ENCODE measurements at places on chromosomes 6 and 20.

DNA sequence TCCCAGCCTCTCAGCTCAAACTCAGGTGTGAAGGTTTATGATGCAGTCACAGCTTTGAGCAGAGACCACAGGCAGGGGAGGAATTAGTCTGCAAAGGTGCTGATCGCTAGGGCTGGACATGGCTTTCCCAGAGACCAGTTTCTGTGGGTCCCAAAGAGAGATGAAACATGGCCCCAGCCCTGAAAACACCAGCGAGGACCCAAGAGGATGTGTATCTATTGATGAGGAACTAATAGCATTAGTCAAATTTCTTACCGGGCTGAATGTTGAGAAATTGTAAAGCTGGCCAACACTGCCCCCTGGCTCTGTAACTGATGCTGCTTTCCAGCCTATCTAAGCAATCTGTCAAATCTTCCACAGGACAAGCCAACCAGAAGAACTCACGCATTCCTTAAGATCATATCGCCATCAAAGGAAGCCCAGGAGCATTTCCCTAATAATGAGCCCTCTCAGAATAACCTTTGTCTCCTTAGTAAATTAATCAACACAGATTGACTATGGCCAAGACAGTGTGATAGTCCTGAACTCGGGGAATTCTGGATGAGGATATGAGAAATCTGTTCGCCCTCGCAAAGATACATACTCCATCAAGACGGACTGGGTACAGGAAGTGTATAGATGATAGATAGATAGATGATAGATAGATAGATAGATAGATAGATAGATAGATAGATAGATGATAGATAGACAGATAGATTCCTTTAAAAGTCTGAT, 7.8 kb upstream of the ACSS1 start:
- no peak for DNase-seq

DNA sequence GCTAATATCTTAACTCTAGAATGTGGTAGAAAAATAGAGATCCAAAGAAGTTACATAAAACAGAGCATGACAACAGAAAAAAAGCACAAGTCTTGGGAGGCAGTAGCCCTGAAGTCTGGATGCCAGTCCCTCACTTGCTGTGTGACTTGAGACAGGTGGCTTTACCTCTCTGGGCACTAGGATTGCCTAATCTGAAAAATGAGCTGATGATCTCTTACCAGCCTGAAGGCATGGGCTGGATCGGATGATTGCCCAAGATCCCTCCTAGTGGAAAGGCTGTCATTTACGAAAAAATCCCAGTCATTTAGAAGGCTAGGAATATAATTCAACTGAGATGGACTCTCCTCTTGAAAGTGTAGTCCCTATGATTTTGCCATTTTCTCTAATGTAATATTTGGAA, 10.9 kb upstream of the GCM1 start:
- no peak for DNase-seq

- no peak for DNase-seq
Observed at GRCh38 chr20:62752181-62752670, 43.6 kb downstream of the NTSR1 start.

DNA sequence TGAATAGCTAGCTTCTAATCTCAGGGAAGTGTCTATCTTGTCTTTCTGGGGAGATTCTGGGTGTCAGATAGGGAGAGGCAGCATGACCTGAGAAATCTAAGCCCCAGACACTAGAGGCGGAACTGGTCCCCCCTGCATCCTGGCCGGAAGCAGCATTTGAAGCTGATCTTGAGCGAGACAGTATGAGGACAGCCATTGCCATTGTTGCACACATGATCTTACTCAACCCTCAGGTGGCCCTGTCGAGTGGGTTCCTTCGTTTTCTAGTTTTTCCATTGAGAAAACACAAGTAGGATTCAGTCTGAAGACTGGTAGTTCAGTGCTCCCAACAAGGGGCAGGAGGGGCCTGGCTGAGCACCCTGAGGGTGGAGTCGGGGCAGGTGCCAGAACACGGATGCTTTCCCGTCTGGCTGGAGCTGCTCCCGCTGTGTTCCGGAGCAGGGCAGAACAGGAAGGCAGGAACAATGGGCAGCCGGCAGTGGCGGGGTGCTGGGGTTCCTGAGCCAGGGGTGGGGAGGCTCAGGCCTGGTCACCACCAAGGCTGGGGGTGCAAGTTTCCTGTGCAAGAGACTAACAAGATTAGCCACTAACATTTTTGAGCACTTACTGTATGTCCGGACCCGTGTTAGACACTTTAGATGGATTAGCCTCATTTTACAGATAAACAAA, 7.9 kb upstream of the SDCBP2 start:
- no peak for DNase-seq

DNA sequence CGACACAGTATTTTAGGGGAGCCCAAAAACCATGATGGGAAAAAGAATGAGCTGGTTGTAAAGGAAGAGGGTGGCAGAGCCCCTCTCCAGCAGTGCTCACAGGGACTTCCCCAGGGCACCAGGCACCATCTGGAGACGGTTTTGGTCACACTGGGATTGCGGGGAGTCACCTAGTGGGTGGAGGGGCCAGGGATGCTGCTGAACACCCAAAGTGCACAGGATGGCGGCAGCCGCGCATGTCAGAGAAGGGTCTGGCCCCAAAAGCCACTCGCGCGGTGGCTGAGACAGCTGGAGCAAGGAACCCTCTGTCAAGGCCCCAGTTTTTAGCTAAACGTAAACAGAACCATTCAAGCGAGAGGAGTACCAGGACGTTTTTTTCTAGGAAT, 10.8 kb downstream of the CTSZ start:
- no peak for DNase-seq

GRCh38 chr20:50153500-50154377, at the start of gene PEDS1:
Gene PEDS1 (minus strand): TSS chr20:50153723. CDS start chr20:50153637, 86 bp downstream.
- peak; percentile 99 for DNase-seq

DNA sequence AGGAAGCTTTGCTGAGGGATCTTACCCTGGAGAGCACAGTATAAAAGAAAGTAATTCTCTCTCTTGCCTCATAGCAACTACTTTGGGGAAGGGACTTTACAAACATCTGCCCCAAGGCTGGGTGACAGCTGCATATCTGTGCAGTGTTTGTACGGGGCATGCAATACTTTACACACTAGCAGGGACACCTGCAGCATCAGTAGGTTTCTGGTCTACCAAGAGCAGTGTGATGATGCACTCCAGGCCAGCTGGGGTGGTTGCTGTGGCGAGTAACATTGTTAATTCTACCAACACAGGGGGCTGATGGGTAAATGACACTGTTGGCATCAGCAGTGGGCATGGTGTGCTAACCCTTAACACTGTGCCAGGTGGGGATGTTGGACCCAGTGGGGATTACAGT, 48.0 kb downstream of the ADTRP start:
- no peak for DNase-seq

DNA sequence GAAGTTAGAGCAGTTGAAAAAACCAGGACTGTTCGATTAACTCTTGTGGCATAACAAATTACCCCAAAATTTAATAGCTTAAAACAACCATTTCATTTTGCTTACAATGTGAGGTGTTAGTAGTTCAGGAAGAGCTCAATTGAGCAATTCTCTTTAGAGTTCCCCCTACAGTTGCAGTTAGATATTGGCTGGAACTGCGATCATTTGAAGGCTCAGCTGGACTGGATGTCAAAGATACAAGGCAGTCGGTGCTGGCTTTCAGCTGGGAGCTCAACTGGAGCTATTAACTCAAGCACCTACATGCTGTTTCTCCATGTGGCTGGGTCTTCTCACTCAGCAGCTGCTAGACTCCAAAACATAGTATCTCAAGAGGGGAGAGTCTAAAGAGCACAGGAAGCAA, 96.0 kb upstream of the LOC128125822 start:
- DNase-seq, result no peak

GRCh38 chr6:138528137-138528536, 28.8 kb upstream of the NHSL1 start:
- DNase-seq, result no peak

GRCh38 chr6:41780551-41781365, at the start of gene PRICKLE4:
Gene PRICKLE4 (plus strand): TSS chr6:41780782. CDS start chr6:41783474, 2,692 bp downstream.
- DNase-seq, result no peak

GRCh38 chr6:75855052-75855451, 106.0 kb downstream of the MYO6 start:
- DNase-seq, result no peak

GRCh38 chr20:49562311-49563014, 5.5 kb downstream of the PTGIS start:
- peak; percentile 57 for DNase-seq

- no peak for DNase-seq
Observed at GRCh38 chr20:11120431-11120830, 446.6 kb upstream of the JAG1 start.

GRCh38 chr6:161134550-161135298, 139.1 kb downstream of the AGPAT4 start:
- no peak for DNase-seq

- no peak for DNase-seq
Observed at GRCh38 chr20:23361119-23361475, 885 bp upstream of the GZF1 start.

- no peak for DNase-seq
Observed at GRCh38 chr20:60558486-60558885, 600.3 kb downstream of the CDH26 start.

GRCh38 chr20:5504061-5504739, 187.4 kb upstream of the PROKR2 start:
- peak; percentile 79 for DNase-seq

GRCh38 chr6:72031471-72031870, 145.1 kb downstream of the RIMS1 start:
- DNase-seq, result no peak

DNA sequence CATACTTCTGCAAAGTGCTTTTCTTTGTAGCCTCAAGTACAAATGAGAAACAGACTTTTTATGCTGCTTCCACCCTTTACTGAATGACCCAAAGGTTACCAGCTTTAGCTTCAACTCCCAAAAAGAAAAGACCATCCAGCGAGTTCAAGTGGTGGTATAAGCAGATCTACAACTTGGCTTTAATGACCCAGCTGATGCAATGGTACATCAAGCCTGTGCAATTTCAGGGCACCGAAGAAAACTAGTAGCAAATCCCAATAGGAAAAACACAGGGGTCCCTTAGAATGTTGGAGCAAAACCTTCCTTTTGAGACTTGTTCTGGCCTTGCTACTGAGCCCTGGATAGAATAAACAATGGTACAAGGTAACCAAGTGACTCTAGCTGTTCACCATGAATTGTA, 33.8 kb downstream of the STX7 start:
- DNase-seq, result no peak

GRCh38 chr6:71268735-71269437, 19.7 kb upstream of the OGFRL1 start:
- no peak for DNase-seq

DNA sequence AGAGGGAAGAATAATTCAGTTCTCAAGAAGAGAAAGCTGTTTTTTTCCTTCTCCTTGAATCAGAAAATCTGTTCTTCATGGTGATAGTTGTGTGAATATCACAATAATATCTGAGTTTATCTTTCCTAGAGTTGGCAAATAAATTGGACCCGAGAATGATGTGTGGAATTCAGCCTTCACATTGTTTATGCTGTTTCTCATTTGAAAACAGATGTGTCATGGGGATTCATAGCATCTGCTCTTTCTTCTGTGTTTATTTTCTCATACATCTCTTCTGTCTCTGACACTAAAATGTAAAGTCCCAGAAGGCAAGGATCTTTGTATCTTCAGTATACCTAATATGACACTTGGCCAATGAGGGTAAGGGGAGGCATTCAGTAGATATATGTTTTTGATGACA, 103.6 kb upstream of the SGK1 start:
- DNase-seq, result no peak

GRCh38 chr20:32050851-32051556, 1.0 kb upstream of the HCK start:
- no peak for DNase-seq

GRCh38 chr20:32484225-32484957, 100.7 kb downstream of the NOL4L start:
- peak; percentile 63 for DNase-seq

- no peak for DNase-seq
Observed at GRCh38 chr6:119346936-119347335, 2.6 kb downstream of the MAN1A1 start.
